ENCODE measurements at places on chromosomes 2 and 18.

GRCh38 chr2:209593930-209594329, 170.1 kb downstream of the MAP2 start:
- no peak for DNase-seq

GRCh38 chr2:12918835-12919445, 202.2 kb downstream of the TRIB2 start:
- peak; percentile 66 for DNase-seq

DNA sequence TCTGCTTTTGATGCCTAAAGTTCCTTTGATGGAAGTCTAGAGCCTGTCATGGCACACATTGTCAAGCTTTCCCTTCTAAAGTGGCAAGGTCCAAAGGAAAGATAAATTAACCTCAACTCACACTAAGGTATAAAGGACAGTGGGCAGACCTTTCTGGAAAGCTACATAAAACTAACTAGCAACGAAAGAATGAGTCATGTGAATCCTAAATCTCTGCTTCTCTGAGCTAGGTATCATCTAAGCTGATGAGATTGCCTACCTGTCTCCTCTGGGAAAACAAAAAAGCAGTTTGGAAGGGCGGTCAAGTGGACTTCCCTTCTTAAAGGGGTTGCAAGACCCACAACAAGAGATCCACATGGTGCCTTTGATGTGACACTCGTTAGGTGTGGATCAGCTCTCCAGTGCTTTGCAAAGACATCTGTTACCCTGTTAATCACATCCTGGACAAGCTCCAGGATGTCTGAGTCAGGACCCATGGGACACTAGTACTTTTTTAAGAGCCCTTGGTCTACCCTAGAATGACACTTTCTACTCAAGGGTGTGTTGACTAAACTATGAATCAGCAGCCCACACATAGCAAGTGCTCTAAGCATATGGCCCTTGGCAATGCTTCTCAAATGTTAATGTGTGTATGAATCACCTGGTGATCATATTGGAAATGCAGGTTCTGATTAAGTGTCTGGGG, 173.5 kb downstream of the ALK start:
- no peak for DNase-seq

DNA sequence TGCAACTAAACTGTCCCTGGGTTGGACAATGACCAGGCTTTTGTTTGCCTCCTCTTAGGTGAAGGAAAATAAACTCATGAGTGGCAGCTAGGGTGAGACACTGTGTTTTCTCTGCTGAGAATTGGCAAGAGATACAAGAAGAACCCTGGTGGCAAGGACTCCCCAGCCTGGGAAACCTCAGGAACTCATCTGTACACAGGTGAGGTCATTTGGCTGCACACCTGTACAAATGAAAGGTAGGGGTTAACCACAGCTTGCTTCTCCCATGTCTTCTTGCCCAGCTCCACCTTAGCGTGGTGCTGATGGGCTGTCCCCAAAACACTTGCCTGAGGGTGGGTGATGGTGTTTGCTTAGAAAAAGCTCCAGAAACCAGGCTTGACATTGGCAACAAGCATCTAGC, 97.2 kb upstream of the FAM136A start:
- DNase-seq, result no peak

GRCh38 chr2:51581636-51582267, 549.8 kb upstream of the NRXN1 start:
- no peak for DNase-seq

DNA sequence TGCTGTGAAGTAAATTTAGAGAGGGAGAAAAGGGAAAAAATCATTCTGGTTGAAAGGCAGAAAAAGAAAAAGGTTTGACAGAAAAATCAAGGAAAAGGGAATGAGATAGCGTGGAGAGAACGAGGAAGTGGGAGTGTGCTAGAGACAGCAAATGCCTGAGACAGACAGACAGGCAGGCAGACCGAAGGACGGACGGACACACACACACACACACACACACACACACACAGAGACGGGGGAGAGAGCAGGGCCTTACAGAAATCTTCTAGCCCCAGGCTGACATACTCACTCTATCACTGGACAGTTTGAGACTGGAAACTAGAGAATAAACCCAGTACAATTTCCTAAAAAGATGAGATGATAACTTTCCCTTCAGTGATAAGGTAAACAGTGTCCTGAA, 238.4 kb downstream of the ZNF521 start:
- DNase-seq, result no peak

DNA sequence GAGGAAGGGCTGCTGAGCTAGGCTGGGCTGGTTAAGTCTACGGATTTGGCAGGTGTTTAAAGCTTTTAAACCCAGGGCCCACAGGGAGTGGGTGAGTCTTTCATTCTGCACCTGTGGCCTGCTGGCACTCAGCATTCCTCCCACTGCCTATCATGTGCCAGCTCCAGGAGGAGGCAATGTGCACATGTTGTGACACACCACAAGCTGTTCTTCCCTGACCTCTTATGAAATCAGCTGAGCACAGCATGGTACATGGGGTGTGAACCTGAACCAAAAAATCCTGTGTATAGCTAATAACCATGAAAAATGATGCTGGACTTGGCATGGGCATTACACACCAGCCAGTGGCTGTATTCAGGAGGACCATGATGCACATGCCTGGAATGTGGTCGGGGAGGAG, 297.9 kb upstream of the MMADHC start:
- DNase-seq, result no peak

- DNase-seq, result peak; percentile 71
Measured at GRCh38 chr2:217922101-217923006, 80.4 kb downstream of the TNS1 start.

GRCh38 chr2:70403267-70404053, 101.6 kb upstream of the FAM136A start:
- peak; percentile 6 for DNase-seq

DNA sequence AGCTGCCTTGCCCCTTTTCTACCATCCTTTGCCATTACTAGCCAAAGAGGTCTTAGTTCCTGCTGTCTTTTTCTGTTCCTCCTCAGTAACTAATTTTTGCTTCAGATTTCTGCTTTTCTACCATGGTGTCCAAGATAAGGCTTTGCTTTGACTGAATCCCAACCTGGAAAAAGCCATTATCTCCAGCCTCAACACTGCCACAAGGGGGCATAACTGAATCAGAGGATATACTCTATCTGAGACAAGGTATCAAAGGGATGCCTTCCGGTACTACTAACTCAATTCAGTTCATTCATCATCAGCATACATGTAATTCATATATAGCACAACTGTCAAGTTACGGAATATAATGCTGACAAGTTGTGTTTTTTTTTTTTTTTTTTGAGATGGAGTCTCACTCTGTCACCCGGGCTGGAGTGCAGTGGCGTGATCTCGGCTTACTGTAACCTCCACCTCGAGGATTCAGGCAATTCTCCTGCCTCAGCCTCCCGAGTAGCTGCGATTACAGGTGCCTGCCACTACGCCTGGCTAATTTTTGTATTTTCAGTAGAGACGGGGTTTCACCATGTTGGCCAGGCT, 11.4 kb downstream of the OSGEPL1 start:
- no peak for DNase-seq

GRCh38 chr2:30964334-30965005, 157.2 kb upstream of the CAPN13 start:
- DNase-seq, result no peak

DNA sequence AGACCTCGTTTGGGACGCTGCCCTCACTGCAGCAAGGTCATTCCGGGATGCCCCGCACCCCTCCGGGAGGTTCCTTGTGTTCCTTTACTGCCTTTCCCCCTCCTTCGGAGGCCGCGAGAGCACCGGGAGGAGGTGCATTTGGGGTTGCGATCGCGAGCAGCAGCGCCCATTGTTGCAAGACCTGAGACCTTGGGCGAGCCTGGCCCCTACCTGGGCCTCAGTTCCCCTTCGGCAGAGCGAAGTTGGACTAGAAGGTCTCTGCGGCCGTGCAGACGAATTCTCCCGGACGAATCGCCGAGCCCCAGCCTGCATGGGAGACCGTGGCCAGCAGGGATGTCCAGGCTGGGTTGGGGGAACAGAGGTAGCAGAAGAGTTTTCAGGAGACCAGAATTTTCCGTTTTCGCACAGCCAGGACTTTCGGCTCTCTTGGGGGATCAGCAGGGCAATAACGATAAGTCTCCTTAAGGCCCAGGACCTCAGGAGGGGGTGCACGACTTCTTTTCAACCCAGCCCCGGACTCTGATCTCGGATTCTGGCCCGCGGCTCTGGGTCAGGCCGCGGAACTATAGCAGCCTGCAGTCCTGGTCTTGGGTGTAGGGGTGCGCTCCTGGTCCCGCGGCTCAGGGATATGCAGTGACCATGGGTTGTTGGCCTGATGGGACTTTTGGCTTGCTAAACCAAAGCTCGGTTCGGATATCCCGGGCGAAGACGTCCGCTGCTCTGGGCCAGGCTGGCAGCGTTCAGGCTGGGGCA, 2.8 kb downstream of the GDF7 start:
- no peak for DNase-seq

DNA sequence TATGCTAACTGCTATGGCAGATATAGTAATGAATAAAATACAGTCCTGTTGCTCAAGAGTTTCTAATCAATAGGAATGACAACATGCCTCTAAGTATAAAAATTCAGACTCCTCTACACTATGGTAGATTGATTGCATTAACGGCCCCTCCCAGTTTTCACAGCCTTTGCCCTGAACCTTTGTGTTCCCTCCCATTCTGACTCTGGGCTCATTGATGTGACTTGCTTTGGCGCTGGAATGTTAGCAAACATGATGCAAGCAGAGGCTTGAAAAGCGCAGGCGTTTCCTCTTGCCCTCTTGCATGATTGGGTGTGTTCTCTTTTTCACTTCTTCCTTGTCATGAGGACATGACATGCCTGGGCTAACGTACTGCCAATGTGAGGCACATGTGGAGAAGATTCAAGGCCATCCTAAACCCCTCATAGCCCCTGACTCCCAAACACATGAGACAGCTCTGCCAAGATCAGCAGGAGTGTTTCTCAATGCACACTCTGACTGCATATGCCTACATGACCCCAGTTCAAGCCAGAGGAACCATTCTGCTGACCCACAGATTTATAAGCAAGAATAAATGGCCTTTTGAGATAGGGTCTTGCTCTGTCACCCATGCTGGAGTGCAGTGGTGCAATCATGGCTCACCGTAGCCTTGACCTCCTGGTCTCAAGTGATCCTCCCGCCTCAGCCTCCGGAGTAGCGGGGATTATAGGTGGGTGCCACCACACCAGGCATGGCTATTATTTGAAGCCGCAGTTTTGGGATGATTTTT, 49.7 kb upstream of the CD28 start:
- DNase-seq, result peak; percentile 64

DNA sequence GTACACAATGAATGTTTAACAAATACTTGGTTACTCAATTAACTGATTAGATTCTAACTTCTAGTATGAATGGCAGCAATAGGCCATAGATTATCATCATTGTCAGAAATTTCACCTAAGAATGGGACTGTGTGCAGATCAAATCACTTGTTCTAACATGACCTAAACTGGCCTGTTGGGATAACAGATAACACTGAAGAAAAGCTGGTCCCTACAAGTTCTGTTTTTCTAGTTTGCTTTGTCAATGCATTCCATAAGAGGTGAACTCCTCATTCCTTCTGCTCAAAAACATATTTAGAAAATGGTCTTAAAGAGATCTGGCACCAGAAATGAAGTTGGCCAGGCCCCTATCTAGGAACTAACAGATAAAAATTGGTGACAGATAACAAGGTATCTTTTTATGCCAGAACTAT, 175.4 kb downstream of the THADA start:
- no peak for DNase-seq

DNA sequence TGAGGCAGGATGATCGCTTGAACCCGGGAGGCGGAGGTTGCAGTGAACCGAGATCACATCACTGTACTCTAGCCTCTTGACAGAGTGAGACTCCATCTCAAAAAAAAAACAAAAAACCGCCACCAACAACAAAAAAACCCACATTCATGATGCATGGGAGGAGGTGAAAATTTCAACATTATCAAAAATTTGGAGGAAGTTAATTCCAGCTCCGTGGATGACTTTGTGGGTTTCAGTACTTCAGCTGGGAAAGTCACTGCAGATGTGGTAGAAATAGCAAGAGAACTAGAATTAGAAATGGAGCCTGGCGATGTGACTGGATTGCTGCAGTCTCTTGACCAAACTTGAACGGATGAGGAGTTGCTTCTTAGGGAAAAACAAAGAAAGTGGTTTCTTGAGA, 74.3 kb downstream of the PRKCE start:
- DNase-seq, result no peak

All from lung (tissue), 17 donors.